Heart left ventricle (tissue), 16 donors: ENCODE measurements at places on chromosomes 7 and 10. TPM values are rescaled to one million over a fixed set of nuclear protein-coding genes. Genes with fewer than 3 reads are reported as not detected.

GRCh38 chr7:141262101-141263090 is 188.5 kb downstream of the TMEM178B start:
- peaks cover 5% of the 10 kb centered on the region for H3K4me1 ChIP-seq
- no peak for DNase-seq
- H3K27ac ChIP-seq: no peak overlapping the region
- H3K4me3 ChIP-seq: no peak overlapping the region
- H3K27me3 ChIP-seq: no peaks in the 10 kb centered on the region

DNA sequence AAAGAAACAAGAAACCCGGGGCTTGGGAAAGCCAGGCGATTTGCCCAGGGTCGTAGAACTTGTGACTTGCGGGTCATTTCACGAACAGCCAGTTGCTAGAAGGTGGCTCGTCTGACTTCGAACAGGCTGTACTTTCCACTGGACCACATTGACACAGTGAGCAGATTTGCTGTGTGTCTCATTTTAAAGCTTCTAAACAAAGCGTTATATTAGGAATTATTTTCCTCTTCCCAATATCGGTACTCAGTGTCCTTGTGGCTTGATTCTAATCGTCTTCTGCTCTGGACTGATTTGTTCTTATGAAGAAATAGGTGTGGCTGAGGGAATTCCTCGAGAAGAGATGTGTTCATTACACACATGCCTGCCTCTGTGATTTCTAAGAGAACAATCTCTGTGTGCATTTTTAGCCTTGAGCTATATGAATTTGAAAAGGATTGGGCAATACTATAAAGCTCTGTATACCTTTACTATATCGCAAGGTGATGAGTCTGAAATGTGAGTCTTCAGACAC is 150.0 kb upstream of the PRR15 start:
- H3K36me3 ChIP-seq: no peaks in the 10 kb centered on the region
- H3K27ac ChIP-seq: no peak overlapping the region
- H3K4me1 ChIP-seq: no peaks in the 10 kb centered on the region
- DNase-seq: no peak
- H3K27me3 ChIP-seq: no peaks in the 10 kb centered on the region

DNA sequence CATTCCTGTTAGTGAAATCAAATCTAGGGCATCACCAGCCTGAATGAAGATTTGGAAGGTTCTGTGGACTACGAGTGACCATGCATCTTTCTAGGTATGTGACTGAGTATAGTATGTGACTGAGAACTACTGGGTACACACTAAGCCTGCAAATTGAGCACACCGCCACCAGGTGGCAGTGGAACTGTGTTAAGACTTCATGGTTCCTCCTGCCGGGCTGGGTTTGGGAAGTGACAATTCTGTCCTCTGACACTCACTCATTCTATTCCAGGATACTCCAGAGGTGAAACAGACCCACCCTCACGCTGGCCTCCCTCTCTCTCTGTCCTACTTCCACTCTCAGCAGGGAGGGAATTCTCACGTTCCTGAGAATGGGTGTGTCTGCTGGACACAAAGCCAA is 84.0 kb upstream of the TMEM248 start:
- H3K27ac ChIP-seq: no peak overlapping the region
- H3K36me3 ChIP-seq: no peaks in the 10 kb centered on the region
- peak; percentile 51 for DNase-seq
- no peaks in the 10 kb centered on the region for H3K4me1 ChIP-seq
- H3K27me3 ChIP-seq: no peaks in the 10 kb centered on the region

DNA sequence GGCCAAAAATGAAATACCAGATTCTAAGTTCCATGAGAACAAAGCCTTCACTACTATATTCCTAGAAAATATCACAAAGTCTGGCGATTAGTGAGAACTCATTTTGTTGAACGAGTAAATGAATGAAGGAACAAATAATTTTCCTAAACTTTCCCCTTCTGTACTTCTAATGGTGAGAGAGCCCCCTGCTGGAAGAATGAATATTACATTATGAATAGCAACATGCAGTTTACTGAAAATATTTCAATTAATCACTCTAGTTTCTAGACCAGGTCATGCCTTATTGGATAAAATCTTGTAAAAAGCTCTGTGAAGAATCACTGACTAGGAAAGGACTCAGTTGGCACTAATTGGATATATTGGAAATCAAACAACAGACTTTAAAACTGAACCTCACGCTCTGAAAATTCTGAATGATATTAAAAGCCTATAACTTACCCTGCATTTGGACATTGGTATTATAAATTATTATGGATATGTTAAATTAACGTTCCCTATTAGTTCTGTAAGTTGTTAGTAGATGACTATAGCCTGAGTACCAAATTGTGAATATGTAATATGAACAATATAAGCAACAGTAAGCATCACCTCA is 32.4 kb upstream of the MTPN start:
- H3K36me3 ChIP-seq: no peaks in the 10 kb centered on the region
- H3K27ac ChIP-seq: no peak overlapping the region
- no peak for DNase-seq
- H3K4me3 ChIP-seq: no peak overlapping the region

GRCh38 chr10:120977897-120978296 is 126.7 kb downstream of the WDR11 start:
- H3K27me3 ChIP-seq: peaks cover 67% of the 10 kb centered on the region
- DNase-seq: no peak
- peaks cover 4% of the 10 kb centered on the region for H3K4me1 ChIP-seq
- H3K27ac ChIP-seq: no peak overlapping the region
- H3K4me3 ChIP-seq: no peak overlapping the region

GRCh38 chr7:132499065-132499464 is 77.2 kb downstream of the PLXNA4 start:
- no peak overlapping the region for H3K4me3 ChIP-seq
- no peaks in the 10 kb centered on the region for H3K36me3 ChIP-seq
- no peak for DNase-seq
- H3K27ac ChIP-seq: no peak overlapping the region

GRCh38 chr10:102497545-102497944 is 5.0 kb downstream of the ACTR1A start:
- no peak for DNase-seq
- peaks cover 5% of the 10 kb centered on the region for H3K36me3 ChIP-seq
- no peak overlapping the region for H3K4me3 ChIP-seq
- H3K27me3 ChIP-seq: no peaks in the 10 kb centered on the region

GRCh38 chr10:7407368-7408290 is 3.2 kb downstream of the SFMBT2 start:
- no peaks in the 10 kb centered on the region for H3K27me3 ChIP-seq
- no peaks in the 10 kb centered on the region for H3K36me3 ChIP-seq
- peaks cover 49% of the 10 kb centered on the region for H3K4me1 ChIP-seq
- peak overlapping the region; percentile 91 for H3K27ac ChIP-seq
- peak overlapping the region; percentile 68 for H3K4me3 ChIP-seq

- no peaks in the 10 kb centered on the region for H3K27me3 ChIP-seq
- DNase-seq: peak; percentile 30
These were observed 570 bp downstream of the BMS1 start for GRCh38 chr10:42783181-42783549.

- H3K27ac ChIP-seq: peak overlapping the region; percentile 42
- no peak for DNase-seq
- no peaks in the 10 kb centered on the region for H3K36me3 ChIP-seq
- H3K4me1 ChIP-seq: no peaks in the 10 kb centered on the region
- H3K27me3 ChIP-seq: no peaks in the 10 kb centered on the region
These were observed 53.6 kb downstream of the COBL start for GRCh38 chr7:51262796-51263531.

GRCh38 chr10:938941-939678 is 7.6 kb upstream of the LARP4B start:
- H3K36me3 ChIP-seq: no peaks in the 10 kb centered on the region
- no peaks in the 10 kb centered on the region for H3K27me3 ChIP-seq
- no peak for DNase-seq

DNA sequence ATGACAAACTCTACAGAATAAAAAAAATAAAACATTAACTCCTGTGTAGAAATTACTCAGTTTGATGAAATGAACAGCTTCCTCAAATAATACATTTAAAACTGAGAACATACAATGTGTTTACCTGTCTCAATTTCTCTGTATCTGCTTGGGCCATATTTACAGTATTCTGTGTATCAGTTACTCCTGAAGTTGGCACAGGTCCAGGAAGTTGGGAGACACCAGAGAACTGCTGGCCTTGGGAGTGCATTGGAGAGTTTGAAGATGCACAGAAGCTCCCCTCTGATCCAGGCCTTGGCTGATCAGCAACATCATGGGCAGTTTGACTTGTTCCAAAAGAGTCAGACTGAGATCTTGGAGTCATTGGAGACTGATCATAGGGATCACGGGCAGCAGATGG is 155.1 kb downstream of the GALNT11 start:
- H3K27ac ChIP-seq: no peak overlapping the region
- H3K36me3 ChIP-seq: peaks cover 99% of the 10 kb centered on the region
- no peak for DNase-seq
- no peaks in the 10 kb centered on the region for H3K4me1 ChIP-seq

- peak overlapping the region; percentile 38 for H3K4me3 ChIP-seq
- peaks cover 5% of the 10 kb centered on the region for H3K27me3 ChIP-seq
- H3K36me3 ChIP-seq: no peaks in the 10 kb centered on the region
- peak overlapping the region; percentile 45 for H3K27ac ChIP-seq
These were observed 109.4 kb upstream of the LANCL2 start for GRCh38 chr7:55255496-55256445.

GRCh38 chr7:99061001-99061776 is 82.7 kb downstream of the SMURF1 start:
- DNase-seq: no peak
- H3K36me3 ChIP-seq: peaks cover 12% of the 10 kb centered on the region
- no peaks in the 10 kb centered on the region for H3K4me1 ChIP-seq
- H3K27me3 ChIP-seq: no peaks in the 10 kb centered on the region
- no peak overlapping the region for H3K27ac ChIP-seq

DNA sequence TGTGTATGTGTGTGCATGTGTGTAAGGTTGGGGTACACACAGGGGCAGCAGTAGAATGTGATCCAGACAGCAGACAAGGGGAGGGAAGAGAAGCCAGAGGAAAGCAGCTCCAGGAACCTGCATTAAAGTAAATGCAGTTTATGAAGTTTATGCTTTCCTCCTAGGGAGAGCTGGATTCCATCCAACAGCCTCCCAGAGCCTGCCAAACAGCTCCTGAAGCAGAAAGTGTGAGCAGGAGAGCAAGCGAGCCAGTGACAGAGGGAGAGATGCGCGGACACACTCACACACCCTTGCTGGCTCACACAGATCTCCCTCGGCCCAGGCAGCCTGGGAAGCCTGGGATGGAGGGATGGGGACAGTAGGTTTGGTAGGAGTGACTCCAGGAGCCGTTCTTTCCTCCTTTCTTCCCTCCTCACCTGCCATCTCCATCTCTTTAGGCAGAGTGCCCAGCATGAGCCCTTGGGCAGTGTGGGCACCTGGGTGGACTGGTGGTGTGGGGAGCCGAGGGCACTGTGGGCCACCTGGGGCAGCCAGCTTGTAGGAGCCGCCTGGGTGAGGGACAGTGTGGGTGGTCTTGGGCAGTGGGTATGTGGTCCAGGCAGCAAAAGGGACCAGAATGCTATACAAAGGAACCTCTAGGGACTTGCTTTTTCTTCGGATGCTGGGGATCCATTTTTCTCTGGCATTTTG is 46.1 kb downstream of the PAX2 start:
- H3K4me1 ChIP-seq: no peaks in the 10 kb centered on the region
- H3K27ac ChIP-seq: no peak overlapping the region
- DNase-seq: no peak
- peaks cover 63% of the 10 kb centered on the region for H3K27me3 ChIP-seq
- H3K36me3 ChIP-seq: no peaks in the 10 kb centered on the region

GRCh38 chr10:93854975-93855374 is 38.8 kb upstream of the SLC35G1 start:
- H3K27me3 ChIP-seq: peaks cover 3% of the 10 kb centered on the region
- no peak overlapping the region for H3K4me3 ChIP-seq
- DNase-seq: no peak
- H3K4me1 ChIP-seq: no peaks in the 10 kb centered on the region
- H3K27ac ChIP-seq: no peak overlapping the region

- no peak overlapping the region for H3K27ac ChIP-seq
- no peak for DNase-seq
- no peak overlapping the region for H3K4me3 ChIP-seq
- no peaks in the 10 kb centered on the region for H3K36me3 ChIP-seq
These were observed 6.2 kb downstream of the CUZD1 start for GRCh38 chr10:122839505-122839904.

DNA sequence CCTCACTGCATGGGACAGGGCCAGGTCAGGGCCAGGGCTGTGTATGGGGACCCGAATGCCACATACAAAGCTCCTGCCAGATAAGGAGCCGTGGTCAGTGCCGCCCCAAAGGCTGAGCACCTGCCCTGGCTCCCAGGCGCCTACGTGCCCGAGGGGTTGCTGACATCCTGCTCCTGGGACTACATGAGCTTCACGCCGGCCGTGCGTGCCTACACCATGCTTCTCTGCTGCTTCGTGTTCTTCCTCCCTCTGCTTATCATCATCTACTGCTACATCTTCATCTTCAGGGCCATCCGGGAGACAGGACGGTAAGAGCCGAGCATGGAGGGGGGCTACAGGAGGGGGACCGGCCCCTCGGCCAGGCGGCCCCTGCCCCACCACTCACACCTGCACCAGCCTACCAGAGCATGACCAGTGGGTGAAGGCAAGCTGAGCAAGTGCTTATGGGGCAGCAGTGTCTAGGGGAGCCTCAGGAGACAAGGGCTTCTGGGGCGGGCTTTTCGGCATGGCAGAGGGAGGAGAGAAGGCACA is 4.9 kb downstream of the OPN4 start:
- peaks cover 32% of the 10 kb centered on the region for H3K4me1 ChIP-seq
- no peak for DNase-seq
- no peaks in the 10 kb centered on the region for H3K36me3 ChIP-seq
- no peak overlapping the region for H3K4me3 ChIP-seq

DNA sequence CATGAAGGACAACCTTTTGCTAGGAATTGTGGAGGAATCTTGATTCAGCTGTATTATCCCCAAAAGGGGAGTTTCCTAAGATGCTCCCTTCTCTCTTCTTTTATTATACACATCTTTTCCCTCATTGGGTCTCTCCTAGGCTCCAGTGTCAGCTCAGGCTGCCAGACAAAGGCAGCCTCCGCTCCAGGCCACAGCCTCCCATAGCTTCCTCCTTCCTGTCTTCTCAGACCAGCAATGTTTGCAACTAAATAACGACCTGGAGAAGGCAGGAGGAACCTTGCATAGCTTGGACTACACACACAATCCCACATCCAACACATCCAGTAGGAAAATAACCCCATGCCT is 12.3 kb downstream of the SFXN3 start:
- peaks cover 16% of the 10 kb centered on the region for H3K36me3 ChIP-seq
- no peak for DNase-seq

Gene CRPPA
- total RNA-seq: 1.1 TPM

Gene EGFR
- total RNA-seq: 23.6 TPM

Gene TWNK
- 5.6 TPM for total RNA-seq

Gene ELN
- 34.3 TPM for total RNA-seq

Gene ACBD7
- total RNA-seq: 1.1 TPM

Gene LRRC61
- total RNA-seq: 5.5 TPM

Gene OR9A2
- total RNA-seq: not detected

Gene ZNF92
- 2.4 TPM for total RNA-seq

Gene TAC1
- not detected for total RNA-seq

Gene GIMAP7
- 46.8 TPM for total RNA-seq
